ENCODE measurements at places on chromosomes 13 and 19.
A peak's percentile ranks its signal among the peaks of the same experiment; 100 is the strongest.

DNA sequence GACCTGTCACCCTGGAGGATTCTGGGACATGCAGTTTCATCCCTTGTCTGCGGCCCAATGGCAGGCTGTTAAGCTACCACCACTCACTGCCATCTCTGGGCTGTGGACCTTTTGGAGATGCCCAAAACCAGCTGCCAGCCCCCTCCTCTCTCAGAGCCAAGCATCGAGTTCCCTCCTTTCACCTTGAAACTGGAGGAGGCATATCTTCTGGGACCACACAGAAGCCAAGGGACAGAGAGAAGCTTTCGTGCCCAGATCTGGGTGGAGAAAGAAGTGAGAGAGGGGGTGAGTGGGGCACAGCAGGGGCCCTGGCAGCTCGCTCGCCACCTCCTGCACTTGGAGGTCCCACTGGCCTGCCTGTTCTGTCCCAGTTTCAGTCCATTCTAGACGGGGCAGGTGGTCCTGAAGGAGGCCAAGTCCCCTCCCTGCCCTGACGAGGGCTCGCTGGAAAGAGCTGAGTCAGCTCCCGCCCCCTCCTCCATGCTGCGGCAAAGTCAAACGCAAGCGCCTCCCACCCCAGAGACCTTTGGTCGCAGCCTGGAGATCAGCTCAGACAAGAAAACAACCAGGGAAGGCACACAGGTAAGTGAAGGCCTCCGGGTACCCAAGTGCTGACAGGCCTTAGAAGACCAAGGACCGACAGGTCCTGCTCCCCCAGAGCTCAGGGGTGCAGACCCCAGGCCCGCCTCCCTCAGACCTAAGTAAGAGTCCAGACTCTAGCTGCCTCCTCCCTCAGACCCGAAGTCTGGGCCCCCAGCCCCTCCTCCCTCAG, 3.8 kb downstream of the BCAT2 start:
- peak; percentile 86 for DNase-seq

DNA sequence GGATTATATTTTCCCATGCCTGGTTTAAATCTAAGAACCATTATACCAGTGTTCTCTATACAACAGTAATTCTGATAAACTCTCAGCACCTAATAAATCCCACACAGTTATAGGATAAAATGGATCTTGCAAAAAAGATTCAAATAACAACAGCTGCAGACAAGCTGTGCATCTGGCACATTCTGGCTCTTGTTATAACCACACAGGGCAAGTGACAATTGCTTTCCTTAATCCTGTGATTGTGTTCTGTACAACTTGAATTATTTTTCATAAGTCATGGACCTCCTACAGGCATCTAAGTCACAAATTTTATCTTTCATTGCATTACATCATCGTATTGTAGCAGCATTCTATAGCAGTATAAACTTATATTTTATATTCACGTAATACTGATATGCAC, 948.3 kb downstream of the SLITRK1 start:
- no peak for DNase-seq

DNA sequence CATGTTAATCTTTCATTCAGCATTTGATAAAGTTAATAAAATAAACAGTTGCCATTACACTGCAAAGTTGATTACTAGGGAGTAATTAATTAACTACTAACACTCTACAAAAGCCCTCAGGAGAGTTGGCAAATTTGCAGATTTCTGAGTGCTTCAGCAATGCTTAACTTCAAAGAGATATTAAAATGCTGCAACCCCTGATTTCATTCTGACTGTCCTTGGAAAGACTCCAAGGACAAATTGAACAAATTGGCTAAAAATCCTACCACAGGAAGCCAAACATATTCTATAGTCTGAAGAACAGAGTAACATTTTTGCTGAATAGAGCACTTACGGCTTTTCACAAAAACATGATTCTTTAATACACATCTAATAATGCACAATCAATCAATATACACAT, 1543.0 kb downstream of the SLITRK5 start:
- no peak for DNase-seq

GRCh38 chr19:56159009-56159559, 16.7 kb upstream of the GALP start:
- DNase-seq, result no peak

GRCh38 chr19:1026783-1027649, 608 bp downstream of the CNN2 start:
- DNase-seq, result no peak
